Regular cardiac myocyte (primary cell): ENCODE measurements at places on chromosomes 7 and 10. TPM values are rescaled to one million over a fixed set of nuclear protein-coding genes. Genes with fewer than 3 reads are reported as not detected.

LLCFC1 gene
- total RNA-seq: not detected in 2 replicates

PRF1 gene
- not detected in 2 replicates for total RNA-seq

ANKRD30A gene
- not detected in 2 replicates for total RNA-seq

PGAM2 gene
- 0.56 TPM in 1 of 2 replicates, not detected in the other for total RNA-seq

TBX20 gene
- total RNA-seq: 9.0 and 11.5 TPM in 2 replicates

AGAP4 gene
- 3.3 and 3.4 TPM in 2 replicates for total RNA-seq

ADAMTS14 gene
- 1.9 and 4.2 TPM in 2 replicates for total RNA-seq

POLR2J3 gene
- 17.6 and 18.9 TPM in 2 replicates for total RNA-seq

PCLO gene
- total RNA-seq: 0.19 and 0.56 TPM in 2 replicates

ARPC1A gene
- 159 and 379 TPM in 2 replicates for total RNA-seq

RELN gene
- total RNA-seq: 20.0 and 94.7 TPM in 2 replicates

CUBN gene
- total RNA-seq: 0.56 and 0.77 TPM in 2 replicates

LRRD1 gene
- total RNA-seq: under 0.01 TPM in 2 replicates

KLF14 gene
- total RNA-seq: under 0.01 TPM in 1 of 2 replicates, not detected in the other

MYL10 gene
- total RNA-seq: not detected in 2 replicates

SUN3 gene
- not detected in 2 replicates for total RNA-seq

NDUFB8 gene
- 97.5 and 156 TPM in 2 replicates for total RNA-seq

C10orf53 gene
- total RNA-seq: not detected in 2 replicates

TBL2 gene
- total RNA-seq: 94.3 and 111 TPM in 2 replicates

MLXIPL gene
- total RNA-seq: not detected in 2 replicates

GPR37 gene
- not detected in 2 replicates for total RNA-seq

LCOR gene
- total RNA-seq: 11.0 and 15.7 TPM in 2 replicates

OR6V1 gene
- total RNA-seq: not detected in 2 replicates

HOXA10 gene
- not detected in 2 replicates for total RNA-seq

CFAP58 gene
- 0.38 and 1.1 TPM in 2 replicates for total RNA-seq

GBX1 gene
- total RNA-seq: not detected in 2 replicates

GPR15LG gene
- total RNA-seq: not detected in 2 replicates

GATA3 gene
- 0.28 TPM in 1 of 2 replicates, not detected in the other for total RNA-seq

TUBGCP2 gene
- total RNA-seq: 39.2 and 83.8 TPM in 2 replicates

PNLIP gene
- not detected in 2 replicates for total RNA-seq
